OCI-M1 (cell line): ENCODE measurements at places on chromosomes 7 and 10.

DNA sequence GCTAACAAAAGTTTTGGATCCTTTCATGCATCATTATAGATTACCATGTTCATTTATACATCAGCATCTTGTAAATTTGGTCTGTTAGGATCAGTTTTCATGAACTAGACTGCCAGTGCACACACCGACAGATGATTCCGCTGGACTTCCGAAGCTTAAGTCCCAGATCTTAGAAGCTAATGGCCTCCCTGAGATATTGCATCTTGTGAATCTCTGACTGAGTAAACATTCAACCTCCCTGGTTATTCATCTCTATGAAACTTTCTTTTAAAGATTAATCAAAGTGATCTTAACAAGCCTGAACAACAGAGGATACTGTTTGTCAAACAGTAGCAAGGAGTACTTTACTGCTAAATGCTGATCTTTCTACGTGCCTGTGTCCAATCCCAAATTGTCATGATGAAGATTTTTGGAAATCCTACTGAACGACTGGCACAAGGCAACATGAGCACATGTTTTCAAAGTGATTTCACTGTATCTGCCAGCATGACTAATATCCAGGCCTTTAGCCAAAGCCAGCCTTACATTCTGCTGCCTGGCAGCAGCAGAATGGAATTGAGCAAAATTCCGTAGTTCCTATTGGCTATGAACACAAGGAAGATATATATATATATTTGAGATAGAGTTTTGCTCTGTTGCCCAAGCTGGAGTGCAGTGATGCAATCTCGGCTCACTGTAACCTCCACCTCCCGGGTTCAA, 91.3 kb upstream of the ANK3 start:
- DNase-seq = no peak

GRCh38 chr7:23247603-23248335, 1.2 kb downstream of the GPNMB start:
- DNase-seq = no peak

DNA sequence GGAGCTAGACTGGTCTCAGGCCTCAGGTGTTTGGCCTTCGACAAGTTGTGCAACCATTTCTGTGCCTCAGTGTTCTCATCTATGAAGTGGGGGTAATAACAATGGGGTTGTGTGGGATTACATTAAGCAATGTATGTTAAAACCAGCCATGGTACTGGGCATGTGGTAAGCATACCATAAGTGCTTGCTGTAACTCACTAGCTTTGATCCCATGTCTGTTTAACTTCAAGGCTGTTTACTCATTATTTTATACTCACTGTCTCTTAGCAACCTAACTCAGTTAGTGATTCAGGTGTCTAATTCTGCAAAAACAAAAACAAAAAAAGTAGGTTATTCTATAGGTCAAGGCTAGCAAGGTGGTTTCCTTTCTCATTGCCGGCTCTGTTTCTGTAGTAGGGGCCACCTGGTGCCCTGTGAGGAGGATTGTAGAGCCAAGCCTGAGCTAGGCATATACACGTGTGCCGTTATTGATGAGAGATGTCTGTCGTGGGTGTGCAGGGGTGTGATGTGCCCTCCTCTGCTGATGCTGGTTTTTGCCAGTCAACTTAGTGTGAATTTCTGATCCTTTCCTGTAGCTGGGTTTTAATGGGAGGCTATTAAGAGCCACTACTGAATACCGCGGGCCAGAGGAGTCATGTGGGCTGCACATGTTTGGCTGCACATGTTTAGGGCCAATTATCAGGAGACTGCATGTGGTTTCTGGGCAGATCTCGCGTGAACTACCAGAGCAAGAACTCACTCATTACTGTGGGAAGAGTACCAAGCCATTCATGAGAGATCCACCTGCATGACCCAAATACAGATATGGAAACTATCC, 56.2 kb downstream of the EEPD1 start:
- DNase-seq = no peak

GRCh38 chr7:8382004-8382730, 51.2 kb upstream of the NXPH1 start:
- no peak for DNase-seq

- no peak for DNase-seq
These were observed 41.1 kb downstream of the GLRX3 start for GRCh38 chr10:130177250-130177649.

GRCh38 chr10:28925121-28925663, 247.9 kb downstream of the BAMBI start:
- no peak for DNase-seq

- no peak for DNase-seq
These were observed 129.2 kb downstream of the ADCY1 start for GRCh38 chr7:45703373-45703821.

DNA sequence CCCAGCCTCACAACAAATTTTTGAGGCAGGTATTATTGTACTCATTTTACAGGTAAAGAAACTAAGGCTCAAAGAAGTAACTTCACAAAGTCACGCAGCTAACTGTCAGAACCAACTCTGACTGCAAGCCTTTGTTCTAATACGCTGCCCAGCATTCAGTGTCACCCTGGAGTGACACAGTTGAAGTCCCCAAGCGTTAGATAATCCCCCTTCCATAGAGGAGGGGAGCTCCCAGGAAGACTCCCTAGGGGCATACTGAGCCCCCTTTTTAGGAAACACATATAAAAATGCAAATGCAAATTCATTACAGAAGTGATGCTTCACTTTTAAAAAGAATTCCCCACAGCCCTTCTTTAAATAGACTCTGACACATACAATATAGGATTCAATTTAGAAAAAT, 101.0 kb upstream of the MACROH2A2 start:
- no peak for DNase-seq
